CD4-positive, alpha-beta T cell treated with Interleukin-17A for 4 hours (primary cell): ENCODE measurements at places on chromosomes 4 and X.
A peak's percentile ranks its signal among the peaks of the same experiment; 100 is the strongest.

GRCh38 chrX:3699821-3700381 is 13.5 kb downstream of the PRKX start:
- DNase-seq: peak; percentile 53

DNA sequence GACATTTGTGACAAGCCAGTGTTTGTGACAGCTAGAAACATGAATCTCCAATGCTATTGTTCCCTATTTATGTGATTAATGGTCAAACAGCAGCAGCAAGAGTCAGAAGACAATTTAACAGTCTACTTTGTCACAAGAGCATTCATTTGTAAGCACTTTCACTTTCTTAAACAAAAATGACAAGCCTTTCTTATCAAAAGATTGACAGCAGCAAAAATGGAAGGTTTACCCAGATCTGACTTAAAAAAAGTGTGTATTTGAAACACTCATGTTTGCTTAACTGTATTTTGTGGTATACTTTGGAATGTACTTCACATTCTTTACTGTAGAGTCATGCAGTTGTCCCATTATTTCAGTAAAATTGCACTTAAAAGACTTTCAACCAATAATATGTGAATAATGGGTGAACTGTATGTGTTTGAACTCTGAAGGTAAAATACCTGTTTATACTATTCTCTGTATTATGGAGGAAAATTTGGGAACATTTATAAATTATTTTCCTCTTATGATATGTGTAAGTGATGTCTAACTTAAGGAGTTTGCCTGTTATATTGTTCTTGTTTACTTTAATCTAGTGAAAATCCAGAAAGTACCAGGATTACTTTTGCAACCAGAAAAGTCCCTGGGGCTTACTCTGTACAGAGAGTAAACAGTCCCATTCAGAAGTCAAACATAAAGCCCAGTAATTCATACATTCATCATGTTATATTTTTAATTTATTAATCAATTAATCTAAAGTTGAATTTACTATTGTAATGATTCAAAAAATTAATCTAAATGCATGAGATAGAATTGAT is 314.9 kb upstream of the TRAM1L1 start:
- DNase-seq: no peak

GRCh38 chrX:9465380-9466123 is 694 bp downstream of the TBL1X start:
- DNase-seq: peak; percentile 46

GRCh38 chrX:108699368-108699767 is 37.0 kb downstream of the IRS4 start:
- no peak for DNase-seq

- DNase-seq: no peak
Measured at GRCh38 chrX:28133763-28134162, 152.5 kb upstream of the DCAF8L1 start.

DNA sequence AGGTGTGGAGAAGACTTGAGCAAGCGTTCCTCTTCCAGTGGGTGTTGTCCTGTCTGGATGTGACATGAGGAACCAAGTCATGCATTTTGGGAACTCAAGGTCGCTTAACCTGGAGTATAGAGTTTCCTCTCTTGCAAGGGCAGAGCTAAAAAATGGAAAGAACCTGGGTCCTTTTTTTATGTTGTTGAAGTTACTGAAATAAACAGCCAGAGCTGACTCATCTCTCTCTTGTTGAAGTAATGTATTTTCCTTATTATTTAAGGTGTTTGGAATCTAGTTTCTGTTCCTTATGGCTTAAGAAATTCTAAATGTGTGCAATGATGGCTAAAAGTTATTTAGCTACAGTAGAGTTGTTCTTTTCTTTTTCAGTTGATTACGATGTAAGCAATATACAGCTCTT is 314.5 kb downstream of the CAMK2D start:
- no peak for DNase-seq

DNA sequence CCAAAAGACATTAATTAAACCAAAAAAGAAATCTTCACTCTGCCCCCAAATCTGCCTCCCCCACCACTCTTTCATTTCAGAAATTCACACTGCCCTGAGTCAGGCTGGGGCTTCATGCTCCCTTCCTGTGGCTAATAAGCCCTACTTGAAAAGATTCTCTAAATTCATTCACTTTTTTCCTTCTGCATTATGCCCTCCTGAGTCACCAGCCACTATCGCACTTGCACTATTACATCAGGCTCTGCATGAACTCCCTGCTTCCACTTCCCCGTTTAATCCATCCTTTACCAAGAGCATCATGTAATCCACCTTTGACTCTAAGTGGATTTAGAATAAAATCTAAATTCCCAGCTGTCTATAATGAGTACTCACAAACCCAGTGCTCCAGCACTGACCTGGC is 295.4 kb upstream of the KLF3 start:
- no peak for DNase-seq

GRCh38 chrX:19627081-19627480 is 111.8 kb upstream of the MAP3K15 start:
- DNase-seq: no peak

DNA sequence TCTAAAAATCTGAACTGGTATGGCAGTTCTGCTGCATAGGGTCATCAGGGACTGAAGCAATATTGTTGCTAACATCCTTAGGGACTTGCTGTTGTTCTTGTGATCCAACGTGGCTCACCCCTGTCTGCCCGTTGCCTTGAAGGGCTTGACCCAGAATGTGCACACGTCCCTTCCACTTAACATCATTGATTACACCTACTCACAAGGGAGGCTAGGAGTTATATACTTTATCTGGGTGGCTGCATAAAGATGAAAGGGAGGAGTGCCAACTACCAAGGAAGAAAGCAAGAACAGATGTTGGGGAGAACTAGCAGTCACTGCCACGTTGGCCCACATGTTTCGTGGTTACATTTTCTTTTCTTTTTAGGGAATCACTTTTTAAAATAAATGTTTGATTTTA is 34.0 kb downstream of the SLC9A6 start:
- DNase-seq: no peak

DNA sequence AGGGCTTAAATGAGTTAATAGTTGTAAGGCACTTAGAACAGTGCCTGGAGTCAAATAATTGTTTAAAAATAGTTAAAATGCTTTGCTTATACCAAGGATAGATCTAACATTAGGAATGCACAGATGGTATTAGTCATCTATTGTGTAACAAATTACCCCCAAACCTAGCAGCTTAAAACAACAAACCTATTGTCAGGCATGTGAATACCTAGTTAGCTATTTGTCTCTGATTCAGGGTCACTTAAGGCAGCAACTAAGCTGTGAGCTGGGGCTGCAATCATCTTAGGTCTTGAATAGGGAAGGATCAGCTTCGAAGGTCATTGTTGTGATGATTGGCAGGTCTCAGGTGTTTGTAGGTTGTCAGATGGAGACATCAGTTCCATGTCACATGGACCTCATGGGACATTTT is 42.4 kb upstream of the AGA start:
- no peak for DNase-seq

- peak; percentile 16 for DNase-seq
Measured at GRCh38 chr4:81504112-81505003, 32.7 kb upstream of the RASGEF1B start.

GRCh38 chr4:140752291-140753068 is 3.7 kb downstream of the TBC1D9 start:
- DNase-seq: no peak

DNA sequence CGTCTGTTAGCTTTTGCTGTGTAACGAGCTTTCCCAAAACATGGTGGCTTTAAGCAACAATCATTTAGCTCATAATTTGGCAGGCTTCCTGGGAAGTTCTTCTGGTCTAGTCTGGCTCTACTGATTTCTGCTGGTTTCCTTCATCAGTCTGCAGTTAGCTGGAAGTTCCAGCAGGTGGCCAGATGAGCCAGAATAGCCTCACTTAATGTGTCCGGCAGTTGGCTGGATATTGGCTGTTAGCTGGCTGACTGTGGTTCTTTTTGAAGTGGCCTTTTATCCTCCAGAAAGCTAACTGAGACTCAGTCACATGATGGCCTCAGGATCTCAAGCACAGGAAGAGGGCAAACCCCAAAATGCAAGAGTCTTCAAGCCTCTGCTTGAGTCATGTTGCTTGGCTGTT is 34.9 kb downstream of the FTHL17 start:
- DNase-seq: peak; percentile 3

DNA sequence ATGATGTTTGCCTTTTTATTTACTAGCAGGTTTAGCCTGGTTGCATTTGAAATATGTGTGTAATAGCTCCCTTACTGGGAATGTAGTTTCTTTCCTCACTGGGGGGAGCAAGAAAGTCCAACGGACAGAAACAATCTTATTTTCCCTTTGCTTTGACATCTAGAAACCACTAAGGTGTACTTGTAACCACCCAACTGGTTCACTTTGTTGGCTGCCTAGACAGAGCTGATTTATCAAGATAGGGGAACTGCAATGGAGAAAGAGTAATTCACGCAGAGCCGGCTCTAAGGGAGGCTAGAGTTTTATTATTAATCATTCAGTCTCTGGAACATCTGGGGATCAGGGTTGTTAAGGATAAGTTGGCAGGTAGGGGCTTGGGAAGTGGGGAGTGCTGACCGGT is 30.3 kb downstream of the XG start:
- no peak for DNase-seq

DNA sequence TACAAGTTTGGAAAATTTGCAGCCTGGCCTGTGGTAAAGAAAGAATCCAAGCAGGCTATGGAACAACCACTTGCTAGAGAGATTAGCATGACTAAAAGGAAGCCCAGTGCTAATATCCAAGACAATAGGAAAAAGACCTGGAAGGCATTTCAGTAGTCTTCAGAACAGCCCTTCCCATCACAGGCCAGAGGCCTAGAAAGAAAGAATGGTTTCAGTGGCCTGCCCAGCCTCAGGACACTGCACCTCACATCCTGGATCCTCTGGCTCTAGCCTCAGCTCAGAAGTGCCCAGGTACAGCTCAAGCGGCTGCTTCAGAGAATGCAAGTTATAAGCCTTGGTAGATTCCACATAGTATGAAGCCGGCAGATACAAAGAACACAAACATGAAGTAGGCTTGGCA is 449.8 kb upstream of the AR start:
- DNase-seq: no peak

- DNase-seq: no peak
Measured at GRCh38 chr4:107733431-107733925, 13.4 kb upstream of the PAPSS1 start.

- no peak for DNase-seq
Measured at GRCh38 chr4:103100691-103101090, 1.1 kb upstream of the BDH2 start.

- DNase-seq: no peak
Measured at GRCh38 chr4:151099976-151100417, 569 bp downstream of the RPS3A start.

DNA sequence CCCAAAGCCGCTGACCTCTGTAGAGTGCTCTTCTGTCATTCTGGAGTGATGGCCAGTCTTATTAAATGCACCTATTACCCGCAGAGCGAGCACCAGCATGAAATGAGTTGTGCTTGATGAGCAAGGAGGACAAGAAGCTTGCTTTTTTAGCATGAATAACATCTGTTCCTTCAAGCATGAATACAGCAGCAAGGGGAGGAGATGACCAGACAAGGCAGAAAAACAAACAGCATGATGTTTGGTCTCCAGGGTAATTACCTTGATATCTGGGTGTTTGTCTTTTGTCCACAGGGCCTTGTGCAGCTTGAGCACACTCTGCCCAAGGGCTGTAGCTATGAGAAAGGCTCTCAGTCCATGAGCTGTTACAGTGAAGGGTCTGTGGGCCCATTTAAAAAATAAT is 324.8 kb upstream of the DDX53 start:
- DNase-seq: no peak

DNA sequence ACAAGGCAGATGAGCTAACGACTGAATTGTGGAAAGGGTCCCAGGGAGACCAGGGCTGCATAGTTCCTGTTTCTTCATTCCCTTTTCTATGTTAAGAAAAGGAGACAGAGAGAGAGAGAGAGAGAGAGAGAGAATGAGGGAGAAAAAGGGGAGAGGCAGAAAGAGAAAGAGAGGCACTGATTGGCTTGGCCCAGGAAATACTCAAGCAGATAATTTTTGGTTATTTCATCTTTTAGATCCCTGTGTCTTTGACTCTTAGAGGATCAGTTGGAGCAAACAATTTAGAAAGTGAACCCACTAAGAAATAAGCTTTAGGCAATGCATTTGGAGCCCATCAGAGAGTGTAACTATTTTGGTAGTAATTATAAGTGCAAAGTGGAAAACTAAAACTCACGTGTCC is 103.4 kb downstream of the CEP44 start:
- DNase-seq: no peak

GRCh38 chrX:108198420-108198819 is 106.8 kb downstream of the ATG4A start:
- no peak for DNase-seq

- no peak for DNase-seq
Measured at GRCh38 chr4:123361195-123361861, 35.3 kb upstream of the SPRY1 start.

GRCh38 chr4:28225050-28225449 is 1364.4 kb downstream of the STIM2 start:
- no peak for DNase-seq

DNA sequence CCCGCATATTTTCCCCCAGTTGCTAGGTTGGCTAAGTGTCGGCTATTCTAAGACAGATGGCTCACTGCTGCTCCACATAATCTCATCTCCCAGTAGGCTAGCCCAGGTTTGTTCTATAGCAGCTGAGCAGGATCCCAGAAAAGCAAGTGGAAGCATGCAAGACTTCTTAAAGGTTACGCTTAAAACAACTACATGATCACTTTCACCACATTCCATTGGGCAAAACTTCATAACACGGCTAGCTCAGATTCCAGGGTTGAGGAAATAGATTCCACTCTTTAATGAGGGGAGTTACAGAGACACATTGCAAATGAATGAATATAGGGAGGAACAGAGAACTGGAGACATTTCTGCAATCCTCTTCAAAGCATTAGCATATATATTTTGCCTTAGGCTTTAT is 12.9 kb upstream of the RAB33B start:
- DNase-seq: no peak

GRCh38 chrX:40806513-40807220 is 71.3 kb upstream of the MED14 start:
- no peak for DNase-seq

- DNase-seq: no peak
Measured at GRCh38 chrX:1031521-1032430, 180.7 kb downstream of the CRLF2 start.

DNA sequence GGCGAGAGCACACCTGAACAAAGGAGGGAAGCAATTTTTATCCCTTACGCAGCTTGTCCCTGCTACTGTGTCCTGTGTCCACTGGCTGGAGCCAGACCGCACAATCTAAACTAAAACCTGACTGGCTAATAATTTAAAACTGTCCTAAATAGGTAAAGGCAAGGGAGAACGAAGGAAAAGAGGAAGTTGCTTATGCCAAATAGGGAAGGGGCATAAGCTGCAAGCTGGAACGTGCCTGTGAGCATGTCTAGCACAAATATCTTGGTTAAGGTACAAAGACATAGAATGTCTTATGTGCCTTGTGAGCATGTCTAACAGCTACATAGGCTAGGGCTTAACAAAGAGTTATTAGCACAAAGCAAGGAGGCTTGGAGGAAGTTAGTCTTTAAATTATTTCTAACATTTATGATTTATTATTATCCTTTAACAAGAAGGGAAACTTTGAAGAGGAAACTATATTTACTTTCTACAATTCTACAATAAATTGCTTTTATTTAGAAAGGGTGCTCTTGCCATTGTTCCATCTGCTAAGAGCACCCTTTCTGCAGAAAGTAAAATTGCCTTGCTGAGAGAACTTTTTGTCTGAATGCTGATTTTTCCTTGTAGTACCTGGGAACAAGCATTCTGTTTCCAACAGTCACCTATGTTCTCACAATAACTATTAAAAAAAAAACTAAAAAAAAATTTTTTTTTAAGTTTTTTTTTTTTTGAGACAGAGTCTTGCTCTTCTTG is 80.6 kb upstream of the CBR4 start:
- no peak for DNase-seq

- DNase-seq: no peak
Measured at GRCh38 chr4:17368408-17368807, 143.5 kb downstream of the QDPR start.
